Mesenchymal stem cell (in vitro differentiated cells and primary cell): ENCODE measurements at places on chromosomes 4 and X.

DNA sequence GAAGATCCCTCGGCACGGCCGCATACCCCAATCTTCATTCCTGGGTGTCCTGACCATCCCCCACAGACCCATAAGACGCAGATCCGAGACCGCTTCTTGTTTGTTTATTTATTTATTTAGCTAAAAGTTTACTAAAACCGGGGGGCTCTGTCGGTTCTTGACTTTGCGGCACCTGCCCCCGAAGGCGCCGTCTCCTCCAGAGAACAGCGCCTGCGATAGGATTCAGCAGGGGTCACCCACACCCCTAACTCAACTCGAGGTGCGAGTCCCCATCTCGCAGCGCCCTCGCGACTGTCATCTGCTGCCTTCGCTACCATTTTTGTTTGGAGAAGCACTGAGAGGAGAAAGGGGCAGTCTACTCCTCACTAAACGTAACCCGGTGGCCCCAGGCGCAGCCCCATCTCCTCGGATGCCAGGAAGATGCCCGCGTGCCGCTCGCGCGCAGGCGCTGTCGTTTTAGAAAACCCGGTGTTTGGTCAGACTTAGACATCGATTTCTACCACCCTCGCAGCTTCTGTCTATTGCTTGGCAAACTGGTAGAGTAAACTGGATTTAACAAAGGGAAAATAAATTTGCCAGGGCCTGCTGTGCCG, 18.9 kb upstream of the GPR101 start:
- no peak for DNase-seq

DNA sequence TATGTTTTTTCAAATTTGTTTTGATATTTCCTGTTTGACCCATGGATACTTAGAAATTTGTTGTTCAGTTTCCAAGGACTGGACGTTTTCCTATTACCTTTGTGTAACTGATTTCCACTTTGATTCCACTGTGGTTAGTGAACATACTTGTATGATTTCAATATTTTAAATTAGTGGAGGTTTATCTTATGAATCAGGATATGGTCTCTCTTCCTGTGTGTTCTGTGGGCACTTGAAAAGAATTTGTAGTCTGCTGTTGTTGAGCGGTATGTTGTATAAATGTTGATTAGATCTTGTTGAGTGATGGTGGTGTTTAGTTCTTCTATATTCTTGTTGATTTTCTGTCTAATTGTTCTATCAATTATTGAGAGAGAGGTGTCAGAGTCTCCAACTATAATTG, 21.2 kb upstream of the LAMTOR3 start:
- DNase-seq = no peak

DNA sequence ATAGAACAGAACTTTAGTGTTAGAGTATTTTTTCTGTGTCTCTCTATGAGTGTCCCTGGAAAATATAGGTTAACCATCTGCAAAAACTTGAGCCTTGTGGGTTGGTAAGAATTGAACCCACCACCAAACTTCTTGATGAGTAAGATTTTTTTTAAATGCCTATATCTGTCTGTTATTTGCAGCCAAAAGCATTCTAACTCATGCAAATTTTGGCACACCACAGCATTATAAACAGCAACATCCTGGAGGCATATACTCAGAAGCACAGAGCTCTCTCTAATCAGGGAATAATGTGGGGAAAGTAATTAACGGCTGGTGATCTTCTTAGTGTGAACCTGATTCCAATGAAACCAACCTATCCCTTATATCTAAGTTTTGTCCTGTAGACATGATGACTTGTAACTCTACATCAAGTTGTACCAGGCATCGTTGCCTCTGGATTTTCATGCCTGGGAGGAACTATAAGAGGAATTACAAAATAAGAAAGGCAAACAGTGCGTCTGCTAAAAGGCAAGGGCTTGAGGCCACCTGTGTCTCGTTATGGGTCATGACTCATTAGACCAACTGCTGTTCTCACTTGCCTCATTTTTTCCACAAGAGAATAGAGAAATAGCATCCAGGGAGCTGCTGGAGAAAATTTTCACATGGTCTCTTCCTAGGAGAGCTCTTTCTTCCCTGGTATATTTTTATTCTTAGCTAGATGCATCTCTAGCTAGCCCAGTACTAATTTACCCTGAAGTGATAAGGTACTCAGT, 202.4 kb downstream of the CHIC2 start:
- peak; percentile 91 for DNase-seq

DNA sequence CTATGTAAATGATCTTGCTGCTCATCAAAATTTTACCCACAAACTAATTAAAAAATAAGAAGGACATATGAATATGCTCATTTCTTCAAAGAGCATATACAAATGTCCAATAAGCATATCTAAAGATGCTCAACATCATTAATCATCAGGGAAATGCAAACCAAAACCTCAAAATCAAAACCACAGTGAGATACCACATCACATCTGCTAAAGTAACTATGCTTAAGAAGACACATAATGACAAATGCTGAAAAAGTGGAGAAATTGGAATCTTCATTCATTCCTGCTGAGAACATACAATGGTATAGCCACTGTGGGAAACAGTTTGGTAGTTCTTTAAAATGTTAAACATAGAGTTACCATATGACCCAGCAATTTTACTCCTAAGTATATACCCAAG, 81.9 kb downstream of the AFF2 start:
- no peak for DNase-seq

DNA sequence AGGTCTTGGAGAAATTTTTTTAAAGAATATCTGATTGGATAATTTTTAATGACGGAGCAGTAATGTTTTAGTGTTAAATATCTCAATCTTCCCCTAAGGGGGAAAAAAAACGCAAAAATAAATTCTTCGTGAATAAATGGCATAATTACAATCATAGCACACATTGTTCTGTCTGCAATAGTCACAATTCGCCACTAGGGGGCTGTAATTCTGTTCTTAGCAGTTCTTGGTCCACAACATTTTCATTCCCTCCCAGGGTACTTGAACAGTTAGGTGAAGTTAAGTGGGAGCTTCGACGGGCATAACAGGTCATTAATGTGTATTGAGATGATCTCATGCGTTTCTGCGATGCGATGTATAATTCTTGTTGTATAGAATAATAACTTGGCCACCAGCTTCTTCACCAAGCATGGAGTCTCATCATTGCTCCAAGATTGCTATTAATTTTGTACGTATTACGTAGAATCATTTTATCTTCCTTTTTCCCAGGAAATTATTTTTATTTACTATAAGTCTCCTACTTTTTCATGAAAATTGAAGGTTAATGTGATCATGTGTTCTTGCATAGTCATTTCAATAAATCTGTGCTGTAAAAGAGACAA, 27.2 kb downstream of the HTR2C start:
- peak; percentile 42 for DNase-seq

- peak; percentile 75 for DNase-seq
These were observed at the start of gene JADE3 for GRCh38 chrX:46912098-46912602. JADE3 (plus strand) TSS chrX:46912421; CDS start chrX:46984895, 72,474 bp downstream.

GRCh38 chr4:158169931-158170690, 2.7 kb downstream of the GASK1B start:
- DNase-seq = peak; percentile 40

- DNase-seq = no peak
These were observed 21.1 kb downstream of the RNF212 start for GRCh38 chr4:1092026-1092982.

GRCh38 chr4:62543002-62543401, 1342.9 kb downstream of the ADGRL3 start:
- no peak for DNase-seq

DNA sequence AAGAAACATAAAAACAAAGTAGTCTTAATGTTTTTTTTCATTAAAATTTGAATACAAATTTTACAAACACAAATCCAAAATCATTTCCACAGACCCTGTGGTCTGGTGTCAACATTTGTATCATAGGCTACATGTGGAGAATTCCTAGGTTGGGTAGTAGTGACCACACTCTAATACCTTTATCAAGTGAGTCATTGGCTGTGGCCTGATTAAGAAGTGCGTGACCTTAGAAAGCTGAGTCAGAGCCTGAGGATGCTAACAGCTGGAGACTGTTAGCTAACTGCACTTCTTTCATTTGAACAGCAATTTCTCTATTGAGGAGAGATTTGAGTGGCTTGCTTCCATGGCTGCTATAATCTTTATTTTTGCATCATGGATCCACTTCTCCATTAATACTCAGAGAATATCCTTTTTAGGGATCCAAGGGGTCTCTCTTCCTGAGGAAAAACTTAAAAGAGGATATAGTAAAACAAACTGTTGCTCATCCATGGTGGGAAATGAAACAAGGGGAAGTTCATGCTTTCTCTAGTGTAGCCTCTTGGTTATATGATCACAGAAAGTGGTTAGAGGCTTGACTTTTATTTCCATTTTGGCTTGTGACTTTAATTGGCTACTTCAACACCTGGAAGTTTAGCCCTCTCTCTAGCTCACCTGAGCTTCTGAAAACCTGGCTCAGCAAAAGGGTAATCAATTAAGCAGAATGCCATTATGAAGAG, 335.8 kb downstream of the PABPC4L start:
- peak; percentile 96 for DNase-seq

DNA sequence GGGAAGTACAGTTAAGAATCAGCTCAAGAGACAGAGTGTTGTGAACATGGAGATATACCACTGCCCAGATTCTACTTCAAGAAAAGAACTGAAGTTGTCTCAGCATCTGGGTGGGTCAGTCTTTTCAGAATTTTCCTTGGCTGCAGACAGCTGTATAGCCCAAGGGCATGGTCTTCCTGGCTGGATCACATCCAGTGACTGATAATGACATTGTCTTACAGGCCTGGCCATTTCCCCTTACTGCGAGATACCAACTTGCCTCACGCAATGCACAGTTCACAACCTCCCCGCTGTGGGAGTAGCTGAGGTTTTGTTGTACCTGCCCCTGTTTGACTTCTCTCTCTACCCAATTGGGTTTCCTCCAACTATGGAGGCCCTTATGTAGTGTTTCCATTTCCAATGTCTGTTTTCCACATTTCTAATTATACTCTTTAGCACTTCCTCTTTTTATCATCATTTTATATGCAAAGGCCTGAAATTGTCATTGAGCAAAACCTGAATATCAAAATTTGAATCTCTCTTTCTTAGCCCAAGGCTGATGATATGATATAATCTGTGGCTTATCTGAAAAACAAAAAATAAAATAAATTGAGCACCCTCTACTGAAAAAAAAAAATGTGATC, 209.1 kb downstream of the NAF1 start:
- no peak for DNase-seq

DNA sequence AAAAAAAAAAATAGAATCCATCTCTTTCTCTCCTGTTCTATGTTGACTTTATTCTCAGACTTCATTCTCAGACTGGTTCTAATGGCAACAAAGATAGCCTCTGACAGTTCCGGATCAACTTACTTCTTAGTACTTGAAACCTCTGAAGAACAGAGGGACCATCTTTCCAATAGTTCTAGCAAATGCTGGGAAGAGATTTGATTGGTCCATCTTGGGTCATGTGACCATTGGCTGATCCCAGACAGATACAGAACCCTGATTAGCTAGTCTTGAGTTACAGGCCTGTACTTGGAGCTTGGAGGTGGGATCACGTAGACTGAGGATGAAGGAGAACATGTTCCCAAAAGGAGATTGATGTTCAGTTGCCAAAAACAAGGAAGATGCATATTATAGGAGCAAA, 66.9 kb upstream of the STIM2 start:
- DNase-seq = no peak

DNA sequence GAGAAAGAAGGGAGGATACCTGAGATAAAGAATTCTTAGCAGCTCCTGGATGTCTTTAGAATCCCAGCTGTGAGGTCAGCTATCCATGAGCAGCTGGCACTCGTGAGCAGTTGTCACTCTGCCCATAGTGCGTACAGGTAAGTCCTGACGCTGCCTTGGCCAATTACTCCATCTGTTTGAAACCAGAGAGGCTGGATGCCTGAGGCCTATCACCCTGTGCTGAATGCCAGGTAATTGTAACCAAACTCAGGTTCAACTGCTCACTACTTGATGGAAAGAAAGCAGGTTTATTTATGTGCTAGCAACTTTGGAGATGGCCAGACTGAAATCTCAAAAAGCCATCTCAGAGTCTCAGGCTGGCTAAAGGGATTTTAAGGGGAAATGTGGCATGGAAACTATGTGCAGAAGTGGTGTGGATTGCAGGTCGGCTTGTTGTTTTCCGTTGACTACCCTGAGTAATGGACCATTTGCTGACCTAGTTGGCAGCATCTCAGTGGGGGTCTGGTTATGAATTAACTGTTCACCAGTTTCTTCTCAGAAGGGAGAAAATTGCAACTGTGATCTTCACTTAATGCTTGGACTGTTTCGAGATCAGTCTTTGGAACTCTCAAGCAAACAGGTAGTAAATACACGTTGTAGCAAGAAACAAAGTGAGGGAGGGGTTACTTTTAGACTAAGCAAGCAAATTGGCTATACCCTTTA, 1614.0 kb upstream of the PCDH10 start:
- DNase-seq = no peak

DNA sequence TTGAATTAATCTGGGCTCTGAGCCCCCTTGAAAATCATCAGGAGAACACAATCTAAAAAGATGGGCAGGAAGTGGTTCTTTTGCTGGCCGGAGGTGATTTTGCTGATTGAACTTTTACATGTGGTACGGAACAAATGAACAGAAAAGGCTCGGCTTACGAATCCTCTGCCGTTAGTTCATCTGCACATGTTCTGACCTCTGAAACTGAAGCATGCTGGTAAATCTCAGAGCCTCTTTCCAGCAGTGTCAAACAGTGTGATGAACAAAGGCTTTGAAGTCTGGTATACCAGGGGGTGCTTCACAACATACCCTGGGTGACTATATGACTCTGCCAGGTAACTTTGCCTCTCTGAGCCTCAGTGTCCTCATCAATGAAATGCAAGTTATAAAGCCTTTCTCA, 194.2 kb upstream of the C1QTNF7 start:
- DNase-seq = no peak

DNA sequence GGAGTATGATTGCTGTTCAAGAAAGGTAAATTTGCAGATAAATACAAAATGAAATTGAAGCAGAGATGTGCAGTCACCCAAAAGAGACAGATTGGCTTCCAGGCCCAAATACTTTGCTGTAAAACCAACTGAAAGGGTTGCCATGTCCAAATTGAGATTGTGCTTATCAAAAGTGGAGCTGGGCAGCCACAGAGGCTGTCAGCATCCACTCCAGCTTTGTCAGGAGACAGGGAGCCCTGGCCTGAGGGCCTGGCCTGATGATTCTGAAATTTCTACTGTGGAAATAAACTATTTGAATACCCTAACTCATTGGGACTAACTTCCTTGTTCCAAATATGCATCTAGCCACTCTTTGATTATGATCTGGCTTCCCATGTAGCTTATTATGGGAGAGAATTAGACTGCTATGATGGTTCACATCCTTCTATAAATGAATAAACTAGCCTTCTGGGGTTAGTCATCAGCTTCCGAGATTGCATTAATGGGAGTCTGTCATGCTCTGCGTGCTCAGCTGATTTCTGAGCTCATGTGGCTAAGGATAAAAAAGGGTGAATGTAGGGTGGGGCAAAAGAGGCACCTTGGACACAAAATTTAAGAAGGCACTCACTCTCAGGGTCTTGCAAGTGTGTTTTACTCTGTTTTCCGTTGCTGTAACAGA, 48.2 kb downstream of the SLC34A2 start:
- no peak for DNase-seq

DNA sequence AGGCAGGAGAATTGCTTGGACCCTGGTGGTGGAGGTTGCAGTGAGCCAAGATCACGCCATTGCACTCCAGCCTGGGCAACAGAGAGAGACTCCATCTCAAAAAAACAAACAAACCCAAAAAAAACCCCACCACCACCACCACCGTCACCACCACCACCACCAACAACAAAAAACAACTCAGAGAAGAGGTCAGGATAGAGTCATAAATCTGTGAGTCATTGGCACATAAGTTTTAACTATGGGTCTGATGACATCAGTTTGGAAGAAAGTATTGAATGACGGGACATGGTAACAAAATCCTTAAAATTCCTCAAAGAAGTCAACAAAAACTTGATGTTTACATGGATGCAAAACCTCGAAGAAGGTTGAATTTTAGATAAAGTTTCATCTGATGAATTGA, 288.0 kb upstream of the SFRP2 start:
- peak; percentile 74 for DNase-seq

- DNase-seq = no peak
These were observed 148.1 kb upstream of the EOLA2 start for GRCh38 chrX:150086371-150086770.
